ENCODE measurements at places on chromosomes 12 and 14. TPM values are rescaled to one million over a fixed set of nuclear protein-coding genes. Genes with fewer than 3 reads are reported as not detected.

DNA sequence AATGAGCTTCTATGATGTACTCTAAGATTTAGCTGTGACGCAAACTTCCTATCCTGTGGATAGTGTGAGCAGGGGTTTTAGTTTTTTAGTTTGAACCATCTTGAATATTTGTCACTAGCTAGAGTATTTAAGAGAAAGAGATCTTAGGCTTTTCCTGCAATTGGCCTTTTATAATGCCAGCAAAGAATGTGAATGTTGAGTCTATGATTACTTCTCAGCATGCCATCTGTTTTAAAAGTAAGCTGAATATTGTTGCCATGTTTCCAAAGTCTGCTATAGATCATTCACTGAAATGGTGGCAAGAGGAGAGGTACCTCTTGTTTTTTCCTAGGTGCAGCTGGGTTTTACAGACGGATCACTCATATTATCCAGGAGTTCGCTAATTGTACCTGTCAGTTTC, 1783.6 kb upstream of the FLRT2 start:
- DNase-seq: no peak

- no peak for DNase-seq
These were observed 9.8 kb downstream of the ARHGEF25 start for GRCh38 chr12:57620936-57621496.

GRCh38 chr12:54421175-54421878, 2.3 kb upstream of the ITGA5 start:
- DNase-seq: no peak

DNA sequence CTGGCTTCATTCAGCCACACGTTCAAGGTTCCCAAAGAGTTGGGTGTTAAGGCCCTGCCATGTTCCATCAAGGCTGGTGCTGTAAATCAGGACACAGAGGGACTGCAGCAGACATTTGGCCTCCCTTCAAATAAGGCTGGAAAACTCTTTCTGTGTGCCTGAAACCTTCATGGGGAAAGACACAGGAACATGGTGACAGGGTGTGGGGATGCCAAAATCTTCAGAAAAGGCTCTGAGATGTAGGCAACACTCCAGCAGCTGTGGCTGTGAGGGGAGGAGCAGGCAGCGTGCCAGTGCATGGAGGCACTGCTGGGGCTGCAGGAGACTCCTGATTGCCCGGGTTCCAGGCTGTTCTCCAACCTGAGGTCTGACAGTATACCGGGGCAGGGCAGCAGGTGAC, 15.0 kb downstream of the POMT2 start:
- DNase-seq: no peak

DNA sequence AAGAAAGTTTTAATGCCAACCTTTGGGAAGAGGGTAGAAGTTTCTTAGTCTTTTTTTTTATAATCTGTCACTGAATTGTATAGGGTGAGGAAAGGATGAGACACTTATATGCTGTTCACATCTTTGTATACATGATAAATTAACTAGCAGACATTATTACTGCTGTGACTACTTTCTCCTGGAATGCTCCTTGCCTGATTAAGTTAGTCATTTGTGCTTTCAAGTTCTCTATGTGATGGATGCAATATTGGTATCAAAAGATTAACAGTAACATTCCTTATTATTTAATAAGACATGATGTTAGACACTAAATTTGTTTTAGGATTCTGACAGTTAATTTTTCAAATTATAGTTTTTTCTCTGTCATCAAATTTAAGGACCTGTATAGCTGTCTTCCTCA, 223.4 kb upstream of the GARIN2 start:
- DNase-seq: no peak

GRCh38 chr14:72014486-72014885, 82.3 kb downstream of the RGS6 start:
- DNase-seq: no peak

GRCh38 chr12:6618483-6619225, 11.5 kb upstream of the CHD4 start:
- DNase-seq: no peak

DNA sequence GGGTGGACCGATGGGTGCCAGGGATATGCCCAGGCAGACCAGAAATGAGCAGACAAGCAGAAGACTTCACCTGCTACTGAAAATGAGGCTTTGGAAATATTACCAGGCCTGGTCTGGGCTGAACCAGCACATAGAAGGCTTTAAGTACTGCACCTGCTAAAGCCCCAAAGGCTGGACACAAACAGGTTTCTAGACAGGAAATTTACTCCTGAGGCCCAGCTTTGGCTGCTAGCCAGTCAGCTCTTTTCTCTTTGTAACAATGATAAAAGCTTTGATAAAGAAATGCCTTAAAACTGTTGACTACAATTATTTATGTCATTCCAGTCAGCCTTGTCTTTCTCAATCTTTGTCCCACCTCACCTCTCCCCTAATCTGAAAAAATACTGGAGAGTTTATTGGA, 228.9 kb upstream of the EGLN3 start:
- DNase-seq: no peak

- DNase-seq: no peak
These were observed 611.0 kb downstream of the FSCB start for GRCh38 chr14:43896044-43896443.

- no peak for DNase-seq
These were observed 31.5 kb upstream of the LIMA1 start for GRCh38 chr12:50314636-50315312.

- DNase-seq: no peak
These were observed 36.4 kb downstream of the SAMD4A start for GRCh38 chr14:54603362-54603761.

DNA sequence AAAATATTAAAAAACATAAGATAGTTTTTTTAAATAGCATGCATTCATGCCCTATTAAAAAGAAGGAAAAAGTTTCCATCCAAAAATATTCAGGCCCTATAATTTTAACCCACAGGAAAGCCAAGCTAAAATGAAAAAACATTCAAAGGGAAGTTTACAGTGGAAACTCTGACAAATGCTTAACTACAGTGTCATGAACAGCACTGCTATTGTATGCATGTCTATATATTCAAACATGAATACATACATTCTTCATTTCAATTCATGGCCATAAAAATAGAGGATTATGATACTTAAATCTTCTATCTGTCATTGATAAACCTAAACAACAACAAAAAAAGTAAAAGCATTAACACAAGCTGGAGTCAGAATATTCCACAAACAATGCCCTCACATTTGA, 67.4 kb downstream of the PPP2R5E start:
- DNase-seq: no peak

- DNase-seq: no peak
These were observed 29.2 kb downstream of the GLRX5 start for GRCh38 chr14:95564060-95564459.

GRCh38 chr14:68506021-68506644, 286.7 kb downstream of the ZFP36L1 start:
- no peak for DNase-seq

- DNase-seq: no peak
These were observed 649 bp upstream of the SALL2 start for GRCh38 chr14:21526672-21527317.

GRCh38 chr12:749751-750270, 2.6 kb upstream of the WNK1 start:
- DNase-seq: no peak

DNA sequence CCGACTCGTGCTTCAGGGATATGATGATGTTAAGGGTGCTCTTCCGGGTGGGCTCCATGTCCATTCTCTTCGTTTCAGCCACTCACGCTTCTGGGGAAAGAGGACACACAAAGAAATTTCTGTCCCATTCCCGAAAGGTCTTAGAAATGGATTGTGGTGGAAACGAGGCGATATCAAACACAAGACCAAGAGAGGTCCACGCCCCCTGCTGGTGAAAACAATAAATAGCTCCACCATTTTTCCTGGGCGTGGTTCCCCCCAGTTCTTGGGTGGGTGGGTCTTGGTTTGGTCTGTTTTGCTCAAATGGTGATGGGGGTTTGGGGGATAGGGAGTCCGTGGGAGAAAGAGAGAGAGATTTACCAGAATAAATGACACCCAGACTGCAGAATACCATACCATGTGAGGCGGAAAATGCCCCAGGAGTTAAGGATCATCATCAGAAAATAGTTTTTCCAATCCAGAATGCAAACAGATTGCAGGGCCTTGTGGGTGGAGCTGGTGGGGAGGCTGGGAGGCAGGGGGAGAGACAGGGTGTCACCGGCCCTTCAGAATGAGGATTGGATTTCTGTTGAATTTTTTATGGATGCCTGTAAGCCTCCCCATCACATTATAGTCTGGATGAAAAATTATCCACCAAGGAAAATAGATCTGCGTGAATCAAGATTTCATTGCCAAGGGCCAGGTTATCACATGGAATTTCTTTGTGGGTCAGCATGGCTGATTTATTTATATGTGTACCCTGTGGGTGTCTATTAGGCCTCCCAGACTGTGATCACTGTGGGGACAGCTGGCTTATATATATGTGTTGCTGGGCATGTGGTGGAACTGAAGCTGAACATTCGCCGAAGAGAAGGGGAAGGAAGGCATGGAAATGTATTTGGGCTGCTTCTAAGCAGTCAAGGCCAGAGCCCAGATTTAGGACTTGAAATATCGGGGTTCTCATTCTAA, 55.8 kb downstream of the SRRM4 start:
- peak; percentile 23 for DNase-seq

- no peak for DNase-seq
These were observed 33.9 kb downstream of the ACTN1 start for GRCh38 chr14:68945190-68945584.

DNA sequence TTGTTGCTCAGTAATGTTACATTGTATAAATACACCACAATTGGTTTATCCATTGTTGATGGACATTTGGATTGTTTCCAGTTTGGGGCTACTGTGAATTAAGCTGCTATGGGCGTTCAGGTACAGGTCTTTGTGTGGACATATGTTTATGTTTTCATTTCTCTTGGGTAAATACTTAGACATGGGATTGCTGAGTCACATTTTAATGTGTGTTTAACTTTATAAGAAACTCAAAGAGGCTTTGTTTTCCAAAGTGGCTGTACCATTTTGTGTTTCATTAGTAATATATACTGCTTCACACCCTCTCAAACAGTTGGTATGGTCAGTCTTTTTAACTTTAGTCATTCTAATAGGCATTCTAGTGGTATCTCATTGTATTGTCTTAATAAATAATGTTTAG, 225.0 kb downstream of the SPTSSA start:
- no peak for DNase-seq

The TAMALIN gene
- 11.0 TPM for total RNA-seq

The RTN1 gene
- total RNA-seq: not detected

The KRT3 gene
- not detected for total RNA-seq

The INHBC gene
- total RNA-seq: not detected

Measured in activated CD8-positive, alpha-beta T cell treated with anti-CD3 and anti-CD28 coated beads, Interleukin-2, amount 10 ng/mL, durations not matched to agents 7 days and 5 days (primary cell).